Osteocyte (in vitro differentiated cells): ENCODE measurements at places on chromosomes 2 and 18. TPM values are rescaled to one million over a fixed set of nuclear protein-coding genes. Genes with fewer than 3 reads are reported as not detected.

DOK6 gene
- 3.0 and 4.6 TPM in 2 replicates for total RNA-seq

DNA sequence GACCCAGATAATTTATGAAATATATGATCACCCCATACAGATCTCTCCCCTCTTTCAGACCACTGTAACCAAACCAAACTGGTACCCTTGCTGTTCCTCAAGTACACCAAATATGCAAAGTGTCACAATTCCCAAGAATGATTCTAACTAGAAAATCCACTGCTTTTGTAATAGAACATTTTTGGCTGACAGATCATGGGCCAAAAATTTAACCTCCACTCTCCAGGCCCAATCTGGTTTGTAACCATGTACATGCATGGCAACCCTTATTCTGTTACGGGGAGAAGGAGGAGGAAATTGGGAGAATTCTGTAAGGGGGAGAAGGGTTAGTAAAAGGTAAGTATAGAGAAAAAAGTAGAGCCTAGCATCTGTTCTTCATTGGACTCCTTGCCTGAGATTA, 62.0 kb downstream of the IKZF2 start:
- peaks cover 7% of the 10 kb centered on the region for H3K36me3 ChIP-seq
- peak overlapping the region; percentile 55 for H3K27ac ChIP-seq
- H3K4me1 ChIP-seq, result peaks cover 53% of the 10 kb centered on the region
- no peaks in the 10 kb centered on the region for H3K27me3 ChIP-seq
- DNase-seq, result no peak

SRD5A2 gene
- total RNA-seq, result not detected in 2 replicates

DNA sequence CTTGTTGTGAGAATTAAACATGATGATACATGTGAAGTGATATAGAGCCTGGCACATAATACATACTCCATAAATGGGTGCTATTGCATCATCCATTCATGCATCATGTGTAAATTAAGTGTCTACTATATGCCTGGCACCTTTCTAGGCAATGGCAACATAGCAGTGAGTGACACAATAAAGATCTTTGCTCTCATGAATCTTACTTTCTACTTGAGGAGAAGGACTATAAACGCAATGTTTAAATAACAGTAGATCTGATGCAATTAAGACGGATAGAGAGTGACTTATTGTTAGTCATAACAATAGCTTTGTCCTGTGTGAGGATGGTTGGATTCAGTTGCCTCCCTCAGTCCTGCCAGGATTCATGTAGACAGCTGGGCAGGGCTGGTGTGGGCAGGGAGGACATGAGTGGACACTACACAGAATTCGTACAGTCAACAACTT, 88.4 kb upstream of the NPAS2 start:
- H3K27me3 ChIP-seq, result peaks cover 23% of the 10 kb centered on the region
- H3K27ac ChIP-seq, result no peak overlapping the region
- H3K4me3 ChIP-seq, result no peak overlapping the region
- peaks cover 11% of the 10 kb centered on the region for H3K4me1 ChIP-seq
- no peaks in the 10 kb centered on the region for H3K36me3 ChIP-seq

ICA1L gene
- 4.9 and 6.5 TPM in 2 replicates for total RNA-seq

SP140 gene
- 0.65 and 1.0 TPM in 2 replicates for total RNA-seq

DNA sequence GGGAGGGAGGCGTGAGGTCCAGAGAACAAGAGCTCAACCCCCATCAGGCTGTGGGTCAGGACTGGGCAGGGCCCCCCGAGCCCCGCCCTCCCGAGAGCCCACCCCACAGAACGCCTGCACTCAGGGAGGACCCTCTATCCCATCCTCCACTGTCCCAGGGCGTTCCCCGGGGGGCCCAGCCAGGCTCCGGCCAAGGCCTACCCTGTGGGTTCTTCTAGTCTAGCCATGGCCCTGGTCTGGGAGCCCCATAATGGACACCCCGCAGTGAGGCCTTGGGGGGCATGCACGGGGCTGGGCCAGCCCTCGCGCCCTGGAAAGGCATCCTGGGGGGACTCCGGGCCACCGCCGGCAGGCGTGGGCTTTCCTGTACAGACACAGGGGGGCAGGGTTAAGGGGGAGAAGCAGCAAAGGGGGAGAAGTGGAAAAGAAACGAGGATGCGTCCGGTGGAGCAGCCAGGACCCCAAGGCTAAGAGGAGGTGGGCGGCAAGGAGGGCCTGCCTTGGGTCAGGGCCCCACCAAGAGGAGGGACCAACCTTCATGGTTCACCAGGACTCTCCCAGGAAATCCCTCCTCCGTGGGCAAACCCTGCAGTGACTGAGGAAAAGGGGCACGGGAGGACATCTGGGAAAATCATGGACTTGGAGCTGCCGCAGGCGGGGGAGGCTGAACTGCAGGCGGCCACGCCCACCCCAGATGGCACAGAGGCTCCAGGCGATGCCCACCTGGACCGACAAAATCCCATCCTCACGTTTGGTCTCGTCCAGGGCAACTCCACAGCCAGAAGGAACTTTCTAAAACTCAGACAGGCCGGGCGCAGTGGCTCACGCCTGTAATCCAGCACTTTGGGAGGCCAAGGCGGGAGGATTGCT, 2.7 kb upstream of the CROCC2 start:
- H3K27ac ChIP-seq, result no peak overlapping the region
- H3K36me3 ChIP-seq, result no peaks in the 10 kb centered on the region
- H3K27me3 ChIP-seq, result peaks cover 16% of the 10 kb centered on the region

NT5C1B gene
- total RNA-seq, result not detected in 2 replicates

LRP2 gene
- total RNA-seq, result 0.24 TPM in 2 replicates

DNA sequence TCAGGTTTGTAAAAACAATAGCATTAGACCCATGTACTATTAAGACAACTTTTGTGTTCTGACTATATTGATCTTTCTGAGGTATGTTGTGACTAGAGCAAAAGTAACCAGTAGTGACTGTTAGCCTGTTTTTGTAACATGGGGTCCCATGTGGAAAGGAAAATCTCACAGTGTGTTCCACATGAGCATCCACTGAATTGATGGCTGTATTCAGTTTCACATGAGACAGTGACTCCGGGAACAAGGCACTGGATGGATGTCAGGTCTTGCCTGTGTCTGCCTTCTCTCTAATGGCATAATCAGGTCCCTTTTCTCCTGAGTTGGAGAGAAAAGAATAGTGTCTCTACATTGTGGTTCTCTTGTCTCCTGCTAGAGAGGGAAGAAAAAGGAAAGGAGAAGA, 27.5 kb downstream of the TMEM178A start:
- H3K27ac ChIP-seq, result no peak overlapping the region
- peaks cover 4% of the 10 kb centered on the region for H3K36me3 ChIP-seq
- H3K4me3 ChIP-seq, result no peak overlapping the region
- H3K4me1 ChIP-seq, result peaks cover 15% of the 10 kb centered on the region

RAB6D gene
- total RNA-seq, result 0.10 TPM in 1 of 2 replicates, not detected in the other

- no peaks in the 10 kb centered on the region for H3K27me3 ChIP-seq
- H3K4me1 ChIP-seq, result peaks cover 16% of the 10 kb centered on the region
- no peak for DNase-seq
- H3K27ac ChIP-seq, result peak overlapping the region; percentile 58
Observed at GRCh38 chr2:217890445-217890844, 112.3 kb downstream of the TNS1 start.
